Stimulated activated CD4-positive, alpha-beta T cell treated with anti-CD3 and anti-CD28 coated beads, Interleukin-4, amount 100 ng/mL, for 24 hours (primary cell): ENCODE measurements at places on chromosomes 3 and 15.

GRCh38 chr15:39946862-39947261 lies 12.9 kb downstream of the EIF2AK4 start:
- no peak for DNase-seq

DNA sequence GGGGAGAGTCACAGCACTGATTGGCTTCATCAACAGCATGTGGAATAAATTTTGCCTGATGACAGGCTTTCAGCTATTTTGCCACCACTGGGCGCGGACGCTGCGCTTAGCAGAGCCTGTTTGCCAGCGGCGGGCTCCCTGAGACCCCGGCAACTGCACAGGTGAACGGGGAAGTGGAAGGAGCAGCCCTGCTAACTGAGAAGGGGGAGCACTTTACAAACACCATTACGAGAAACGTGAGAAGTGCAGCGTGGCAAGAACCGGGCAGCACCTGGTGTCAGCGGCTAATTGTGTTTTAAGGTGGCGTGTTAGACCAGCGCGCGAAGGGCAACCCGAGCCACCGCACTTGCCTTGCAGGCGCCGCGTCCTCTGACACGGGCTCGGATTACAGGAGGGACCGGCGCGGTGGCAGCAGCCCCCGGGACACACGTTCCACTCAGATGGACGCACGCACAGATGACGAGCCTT lies 307.8 kb upstream of the ARRDC4 start:
- no peak for DNase-seq

DNA sequence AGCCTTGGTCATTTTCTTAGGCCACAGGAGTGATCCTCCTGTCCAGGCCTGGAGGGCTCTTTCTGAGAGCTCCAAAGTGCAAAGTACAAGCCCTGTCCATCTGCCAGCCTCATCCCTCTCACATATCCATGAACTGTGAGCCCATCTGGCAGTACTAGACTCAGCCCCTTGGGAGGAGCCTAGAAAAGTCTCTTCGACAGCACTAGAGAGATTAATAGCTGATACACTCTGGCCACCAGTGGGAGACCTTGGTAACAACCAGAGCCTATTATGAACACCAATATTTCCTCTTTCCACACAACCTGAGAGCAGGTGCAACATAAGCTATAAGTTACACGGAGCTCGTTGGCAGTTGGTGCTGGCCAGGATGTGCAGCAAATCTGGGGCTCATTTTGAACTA lies 59.5 kb upstream of the DCLK3 start:
- no peak for DNase-seq

GRCh38 chr15:32843219-32843815 lies 125.5 kb downstream of the GREM1 start:
- no peak for DNase-seq

DNA sequence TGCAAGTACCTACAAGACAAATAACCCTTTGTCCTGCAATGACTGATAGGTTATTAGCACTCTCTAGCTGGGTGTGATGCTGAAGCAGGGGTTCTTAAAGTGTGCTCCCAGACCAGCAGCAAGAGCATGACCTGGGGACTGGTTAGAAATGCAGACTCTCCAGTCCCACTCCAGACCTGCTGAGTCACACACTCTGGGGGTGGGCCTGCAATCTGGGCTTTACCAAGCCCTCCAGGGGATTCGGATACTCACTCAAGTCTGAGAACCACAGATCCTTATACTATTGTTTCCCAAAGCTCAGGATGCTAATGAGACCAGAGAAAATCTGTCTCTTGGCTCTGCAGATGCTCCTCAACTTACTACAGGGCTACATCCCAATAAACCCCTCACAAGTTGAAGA lies 142.1 kb upstream of the RAD18 start:
- DNase-seq: no peak

- DNase-seq: no peak
Measured at GRCh38 chr15:61342390-61342789, 113.3 kb upstream of the RORA start.
